ENCODE measurements at places on chromosomes 7 and 10.

DNA sequence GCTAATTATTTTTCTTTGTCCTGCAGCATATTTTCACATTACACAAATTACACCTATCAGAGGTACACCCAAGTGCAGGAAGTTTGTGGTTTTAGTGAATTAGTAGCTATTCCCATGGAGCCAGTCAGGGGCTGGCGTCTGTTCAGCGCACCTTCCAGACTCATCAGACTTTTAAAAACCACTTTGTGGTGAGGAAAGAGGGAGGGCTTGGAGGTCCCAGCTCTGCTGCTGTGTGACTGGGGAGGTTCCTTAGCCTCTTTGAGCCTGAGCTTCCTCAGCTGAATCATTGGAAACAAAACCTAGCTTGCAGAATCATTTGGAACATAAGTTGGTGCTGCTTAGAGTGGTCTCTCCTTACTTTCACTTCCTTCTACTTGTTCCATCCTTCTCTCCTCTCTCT is 175.4 kb downstream of the SORCS3 start:
- DNase-seq, result no peak

DNA sequence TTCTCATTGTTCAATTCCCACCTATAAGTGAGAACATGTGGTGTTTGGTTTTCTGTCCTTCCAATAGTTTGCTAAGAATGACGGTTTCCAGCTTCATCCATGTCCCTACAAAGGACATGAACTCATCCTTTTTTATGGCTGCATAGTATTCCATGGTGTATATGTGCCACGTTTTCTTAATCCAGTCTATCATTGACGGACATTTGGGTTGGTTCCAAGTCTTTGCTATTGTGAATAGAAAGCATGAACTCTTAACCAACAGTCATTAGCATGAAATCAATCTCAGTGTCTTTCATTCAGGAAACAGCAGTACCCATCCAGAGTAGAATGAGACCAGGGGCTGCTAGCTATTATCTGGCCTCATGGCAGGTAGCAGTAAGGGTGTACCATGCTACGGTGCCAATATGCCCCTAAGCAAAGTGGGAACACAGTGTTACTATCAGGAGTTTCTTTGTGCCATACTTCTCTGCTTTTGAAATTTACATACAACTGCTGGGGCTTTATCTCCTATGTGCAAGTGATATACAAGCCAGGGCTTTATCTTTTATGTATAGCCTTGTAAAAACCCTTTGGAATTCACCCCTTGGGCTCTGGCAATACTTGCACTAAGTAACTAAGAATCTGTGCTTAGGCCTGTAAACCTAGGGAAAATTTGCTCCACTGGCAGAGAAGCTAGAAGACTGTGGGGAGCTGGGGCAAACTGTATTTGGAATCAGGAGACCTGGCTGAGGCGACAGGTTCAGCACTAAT is 5.4 kb downstream of the PON2 start:
- no peak for DNase-seq

DNA sequence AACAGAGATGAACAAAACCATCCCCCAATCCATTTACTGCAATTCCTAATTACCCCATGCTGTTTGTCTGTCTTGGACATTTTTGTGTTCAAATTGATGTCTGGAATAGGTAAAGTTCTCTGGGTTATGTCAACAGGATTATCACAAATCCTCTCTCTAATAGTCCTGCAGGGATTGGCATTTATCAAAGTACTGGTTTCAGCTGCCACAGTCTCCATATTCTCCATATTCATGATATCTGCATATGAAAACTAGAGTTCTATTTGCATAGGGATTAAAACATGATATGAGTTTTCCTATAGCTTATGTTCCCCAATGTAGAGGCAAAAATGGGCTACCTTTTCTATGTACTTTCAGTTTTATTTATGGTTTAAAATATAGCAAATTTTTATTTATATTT is 355.8 kb downstream of the ADRA2A start:
- no peak for DNase-seq

- no peak for DNase-seq
Measured at GRCh38 chr10:12372846-12373245, 23.5 kb downstream of the CAMK1D start.

DNA sequence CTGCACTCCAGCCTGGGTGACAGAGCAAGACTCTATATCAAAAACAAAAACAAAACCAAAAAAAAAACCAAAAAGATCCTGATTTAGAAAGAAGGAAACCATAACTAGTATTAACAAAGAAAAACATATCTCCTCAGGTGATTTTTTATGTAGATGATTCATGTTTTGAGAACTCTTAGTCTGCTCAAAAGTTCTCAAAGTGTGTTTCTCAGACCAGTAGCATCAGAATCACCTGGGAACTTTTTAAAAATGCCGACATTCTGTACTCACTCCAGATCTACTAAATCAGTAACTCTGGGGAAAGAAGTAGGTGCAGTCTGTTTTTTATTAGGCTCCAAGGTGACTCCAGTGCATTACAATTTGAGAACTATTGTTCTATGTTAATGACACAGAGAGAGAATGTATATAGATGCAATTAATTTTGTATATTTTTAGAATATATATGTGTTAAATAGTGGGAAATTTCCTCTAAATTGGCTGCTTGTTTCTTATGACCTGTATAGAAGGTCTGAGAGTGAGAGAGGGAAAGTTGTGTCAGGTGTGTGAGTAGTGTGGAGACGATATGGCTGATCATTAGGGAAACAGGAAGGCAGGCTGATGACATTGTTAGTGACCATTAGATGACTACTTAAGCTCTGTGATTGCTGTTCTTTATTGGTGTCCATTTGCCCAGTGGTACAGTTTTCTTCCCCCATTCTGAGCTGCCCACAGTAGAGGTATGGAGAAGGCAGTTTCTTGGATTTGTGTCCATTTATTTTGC is 1075.0 kb downstream of the NRG3 start:
- DNase-seq, result no peak

- DNase-seq, result peak; percentile 75
Measured at GRCh38 chr10:110843031-110843430, 28.7 kb upstream of the PDCD4 start.

Measured in GM18507 (cell line).